ENCODE measurements at places on chromosomes 12 and 14.

GRCh38 chr12:11663130-11663529 lies 13.7 kb downstream of the ETV6 start:
- no peak for DNase-seq

GRCh38 chr12:124530637-124531263 lies 36.7 kb downstream of the NCOR2 start:
- no peak for DNase-seq

DNA sequence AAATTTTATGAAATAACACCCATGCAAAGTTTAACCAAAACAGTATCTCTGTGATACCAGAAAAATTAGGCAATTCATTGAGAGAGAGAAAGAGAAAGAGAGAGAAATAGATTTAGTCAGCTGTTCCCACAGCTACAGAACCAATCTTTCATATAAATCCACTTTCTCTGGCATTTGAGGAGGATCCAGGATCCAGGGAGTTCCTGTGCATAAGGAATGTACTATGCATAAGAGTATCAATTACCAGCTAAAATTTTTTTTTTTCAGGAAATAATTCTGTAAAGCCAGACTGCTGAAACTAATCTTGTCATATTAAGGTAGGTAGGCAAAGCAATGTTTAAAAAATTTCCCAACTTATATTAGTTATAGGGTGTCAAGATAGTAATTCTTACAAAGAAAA lies 133.7 kb downstream of the FLRT2 start:
- DNase-seq = no peak

GRCh38 chr14:31968956-31969698 lies 108.0 kb upstream of the ARHGAP5 start:
- DNase-seq = no peak

DNA sequence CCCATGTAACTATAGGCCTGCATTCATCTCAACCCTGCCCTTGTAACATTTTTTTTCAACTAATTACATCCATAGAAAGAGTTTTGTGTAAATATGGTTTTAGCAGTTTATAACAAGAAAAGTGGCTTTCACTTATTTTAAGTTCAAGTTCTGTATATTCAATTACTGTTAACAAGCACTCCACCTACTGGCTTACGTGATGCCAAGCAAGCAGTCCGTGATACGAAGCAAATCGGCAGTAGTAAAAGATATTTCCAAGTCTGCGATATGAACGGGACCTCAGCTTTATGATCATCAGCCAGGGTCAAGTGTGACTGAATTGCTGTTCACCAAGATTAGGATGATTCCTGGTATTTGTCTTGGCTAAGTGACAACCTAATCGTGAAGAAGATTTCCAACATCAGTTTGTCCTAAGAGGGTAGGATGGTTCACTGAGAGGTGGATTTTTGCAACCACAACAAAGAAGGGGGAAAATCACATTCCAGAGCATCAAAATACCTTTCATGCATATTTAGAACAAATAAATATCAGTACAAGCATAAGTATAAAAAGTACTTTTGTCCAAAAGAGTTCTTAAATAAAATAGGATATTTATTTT lies 456.2 kb downstream of the FOXG1 start:
- DNase-seq = peak; percentile 74

DNA sequence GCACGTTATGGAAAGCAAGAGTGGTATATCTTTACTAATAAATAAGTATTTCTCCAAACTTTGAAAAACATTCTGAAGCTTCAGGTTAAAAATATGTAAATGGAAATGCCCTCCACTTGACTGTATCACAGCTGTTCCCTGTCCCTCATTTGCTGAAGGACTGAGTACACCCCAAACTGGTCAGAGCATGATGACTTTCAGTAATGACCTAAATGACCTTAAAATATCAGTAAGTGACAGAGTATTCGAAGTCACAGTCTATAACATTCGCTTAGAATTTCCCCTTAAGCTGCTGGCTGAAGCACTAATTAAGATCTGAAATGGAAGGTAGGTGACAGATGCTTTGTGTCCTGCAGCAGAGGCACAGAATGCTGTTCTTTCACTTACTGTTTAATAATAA lies 191.5 kb downstream of the RGS6 start:
- no peak for DNase-seq

GRCh38 chr14:65495196-65495595 lies 82.7 kb downstream of the FUT8 start:
- DNase-seq = no peak

GRCh38 chr12:127374447-127374846 lies 892.5 kb upstream of the TMEM132C start:
- no peak for DNase-seq

GRCh38 chr14:28061006-28061405 lies 705.6 kb upstream of the FOXG1 start:
- DNase-seq = no peak

DNA sequence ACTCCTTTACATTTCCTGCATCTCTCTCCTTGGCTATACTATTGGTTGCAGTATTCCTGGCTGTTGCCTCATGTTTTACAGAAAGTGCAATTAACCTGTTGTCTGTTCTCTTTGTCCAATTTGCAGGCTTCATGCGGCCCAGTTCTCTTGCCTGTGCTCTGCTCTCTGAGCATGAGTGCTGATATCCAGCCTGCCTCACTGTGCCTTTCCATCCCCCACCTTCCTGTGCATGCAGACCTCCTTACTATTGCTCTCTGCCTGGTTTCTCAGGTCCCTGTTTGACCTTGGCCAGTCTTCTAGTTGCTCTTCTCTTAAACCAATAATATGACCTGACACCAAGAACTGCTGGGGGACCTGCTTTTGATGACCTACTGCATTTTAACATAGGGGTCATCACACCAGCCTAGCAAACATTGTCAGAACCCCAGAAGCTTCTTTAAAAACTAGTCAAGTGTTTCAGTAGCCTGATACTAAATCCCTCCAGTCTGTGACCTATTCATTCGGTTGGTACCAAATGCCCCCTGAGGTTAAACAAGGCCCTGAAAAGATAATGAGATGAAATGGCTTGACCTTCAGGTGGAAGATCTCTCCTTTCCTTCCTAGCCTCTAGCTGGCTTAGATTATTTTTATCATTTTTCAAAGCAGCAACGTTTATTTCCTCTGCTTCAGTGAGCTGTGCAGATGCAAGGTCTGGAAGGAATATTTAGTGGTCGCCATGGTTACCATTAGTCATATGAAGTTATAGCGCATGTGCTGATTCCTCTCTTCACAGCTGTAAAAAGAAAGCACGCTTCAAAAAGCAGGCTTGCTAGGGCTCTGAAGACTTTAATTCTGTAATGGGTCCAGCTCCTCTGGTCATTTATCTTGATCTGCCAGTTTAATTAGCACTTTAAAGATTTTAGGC lies 216.5 kb downstream of the PHLDA1 start:
- DNase-seq = peak; percentile 5

- DNase-seq = no peak
These were observed 316.3 kb downstream of the GPHN start for GRCh38 chr14:66824251-66824650.

- no peak for DNase-seq
These were observed 142.0 kb downstream of the SEC23A start for GRCh38 chr14:38960946-38961531.

GRCh38 chr12:49903700-49904423 lies at the start of gene FAIM2:
TSS of gene FAIM2 (minus strand) at chr12:49903900. CDS start at chr12:49903792, 108 bp downstream.
- no peak for DNase-seq

DNA sequence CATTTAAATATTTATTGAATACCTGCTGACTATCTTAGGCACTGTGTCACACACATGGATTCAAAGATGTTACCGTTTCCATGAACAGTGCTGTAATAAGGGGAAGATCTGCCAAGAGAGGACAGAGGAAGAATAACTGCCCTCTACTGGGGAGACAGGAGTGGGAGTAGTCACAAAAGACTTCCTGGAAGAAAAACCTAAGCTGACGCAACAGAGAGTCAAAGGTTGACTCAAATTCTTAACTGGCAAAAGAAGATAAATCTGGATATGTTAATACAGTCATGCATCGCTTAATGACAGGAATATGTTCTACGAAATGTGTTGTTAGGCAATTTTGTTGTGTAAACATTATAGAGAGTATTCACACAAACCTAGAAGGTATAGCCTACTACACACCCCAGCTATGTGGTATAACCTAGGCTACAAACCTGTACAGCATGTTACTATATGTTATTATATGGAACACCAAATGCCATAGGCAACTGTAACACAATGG lies 51.5 kb downstream of the DCAF5 start:
- peak; percentile 91 for DNase-seq

DNA sequence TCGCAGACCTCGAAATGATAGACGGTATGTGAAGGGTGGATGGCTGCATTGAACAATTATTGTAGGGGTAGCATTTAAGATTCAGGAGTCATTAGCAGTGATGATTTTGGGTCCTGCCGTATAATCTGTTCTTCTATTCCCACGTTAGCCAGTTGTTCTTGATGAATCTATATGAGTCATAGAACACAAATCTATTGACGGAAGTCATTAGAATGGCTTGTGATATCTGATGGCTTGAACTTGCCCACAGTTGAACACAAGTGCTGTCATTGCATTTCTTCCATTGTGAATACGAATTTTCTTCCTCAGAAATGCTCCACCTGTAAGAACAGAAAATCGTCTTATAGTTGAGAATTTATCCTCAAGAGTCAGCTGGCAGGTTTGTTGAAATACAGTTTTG lies 1.9 kb downstream of the SRSF5 start:
- DNase-seq = no peak

DNA sequence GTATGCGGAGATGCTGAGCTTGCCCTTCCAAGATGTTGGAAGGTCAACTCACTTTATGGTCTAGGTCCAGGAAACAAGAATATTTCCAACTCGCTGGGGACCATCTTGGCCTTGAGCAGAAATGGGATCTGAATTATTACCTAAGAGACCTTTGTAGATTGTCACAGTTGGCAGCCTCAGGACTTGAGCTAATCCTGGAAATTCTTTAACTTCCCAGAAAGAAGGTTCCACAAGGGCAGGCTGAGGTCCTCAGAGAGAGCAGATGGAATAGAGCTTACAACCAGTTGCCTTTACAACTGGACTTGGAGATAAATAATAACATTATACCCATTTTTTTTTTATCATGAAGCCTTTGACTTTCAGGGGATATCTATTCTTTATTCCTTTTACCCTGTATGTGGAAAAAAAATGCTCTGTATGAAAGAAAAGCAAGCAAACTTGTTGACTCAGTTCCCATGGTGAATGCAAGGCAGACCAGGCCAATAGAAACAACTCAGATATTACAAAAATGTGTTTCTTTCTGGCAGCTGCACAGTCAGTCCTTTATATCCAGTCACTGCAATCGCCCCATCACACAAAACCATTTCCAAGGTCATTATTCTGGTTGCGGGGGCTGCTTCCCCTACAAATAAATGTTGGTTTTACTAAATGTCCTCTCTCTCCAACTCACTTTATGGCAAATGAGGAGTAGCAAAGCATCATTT lies 401.4 kb downstream of the ZFP36L1 start:
- no peak for DNase-seq

GRCh38 chr12:110537605-110538409 lies 35.7 kb downstream of the RAD9B start:
- DNase-seq = no peak

DNA sequence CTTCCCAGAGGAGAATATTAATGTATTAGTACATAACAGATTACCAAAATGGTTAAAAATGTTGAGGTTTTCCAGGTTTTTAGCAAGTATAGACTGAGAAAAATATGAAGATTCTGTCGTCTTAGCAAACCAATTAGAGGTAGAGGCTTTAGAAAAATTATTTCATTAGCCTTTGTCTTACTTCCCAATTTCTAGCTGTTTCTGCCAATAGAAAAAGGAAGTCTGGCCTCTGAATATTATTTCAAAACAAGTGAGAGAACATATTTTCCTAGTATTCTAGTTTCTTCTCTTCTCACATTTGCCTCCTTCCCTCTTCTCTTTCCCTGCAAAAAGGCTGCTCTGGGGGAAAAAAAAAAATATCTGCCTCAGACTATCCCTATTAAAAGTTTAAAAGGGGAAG lies 16.4 kb downstream of the IPO8 start:
- peak; percentile 42 for DNase-seq

GRCh38 chr12:98955284-98955683 lies 310.2 kb downstream of the APAF1 start:
- peak; percentile 38 for DNase-seq

DNA sequence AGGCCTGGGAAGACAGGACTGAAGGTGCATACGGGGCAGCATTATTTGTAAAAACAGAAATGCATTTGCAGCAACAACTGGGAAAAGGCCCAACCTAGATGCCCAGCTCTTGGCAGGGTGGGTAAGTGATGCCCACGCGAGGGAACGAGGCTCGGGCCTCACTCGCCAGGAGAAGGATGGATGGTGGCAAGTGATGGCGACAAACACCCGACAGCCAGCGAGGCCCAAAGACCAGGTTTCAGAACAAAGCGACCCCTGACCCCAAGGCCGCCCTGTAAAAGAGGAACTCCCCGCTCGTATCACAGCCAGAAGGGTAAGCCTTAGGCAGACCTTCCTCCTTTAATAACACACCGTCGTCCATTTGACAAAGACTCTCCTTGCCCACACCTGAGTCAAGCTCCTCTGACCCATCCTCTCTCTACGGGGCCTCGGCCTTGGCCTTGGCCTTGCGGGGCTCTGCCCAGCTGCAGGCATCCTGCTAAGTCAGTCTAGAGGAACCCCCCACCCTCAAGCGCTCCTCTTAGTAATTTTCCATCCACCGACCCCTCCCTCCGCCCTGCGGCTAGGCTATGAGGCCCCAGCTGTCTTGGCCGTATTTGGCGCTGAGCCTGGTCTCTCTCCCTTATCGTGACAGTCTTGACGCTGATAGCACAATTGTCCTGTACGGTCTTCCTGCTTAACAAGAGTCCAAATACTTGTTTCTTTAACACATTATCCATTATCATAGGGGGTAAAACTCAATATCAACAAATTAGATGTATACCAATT lies 80.2 kb downstream of the NCOR2 start:
- no peak for DNase-seq

DNA sequence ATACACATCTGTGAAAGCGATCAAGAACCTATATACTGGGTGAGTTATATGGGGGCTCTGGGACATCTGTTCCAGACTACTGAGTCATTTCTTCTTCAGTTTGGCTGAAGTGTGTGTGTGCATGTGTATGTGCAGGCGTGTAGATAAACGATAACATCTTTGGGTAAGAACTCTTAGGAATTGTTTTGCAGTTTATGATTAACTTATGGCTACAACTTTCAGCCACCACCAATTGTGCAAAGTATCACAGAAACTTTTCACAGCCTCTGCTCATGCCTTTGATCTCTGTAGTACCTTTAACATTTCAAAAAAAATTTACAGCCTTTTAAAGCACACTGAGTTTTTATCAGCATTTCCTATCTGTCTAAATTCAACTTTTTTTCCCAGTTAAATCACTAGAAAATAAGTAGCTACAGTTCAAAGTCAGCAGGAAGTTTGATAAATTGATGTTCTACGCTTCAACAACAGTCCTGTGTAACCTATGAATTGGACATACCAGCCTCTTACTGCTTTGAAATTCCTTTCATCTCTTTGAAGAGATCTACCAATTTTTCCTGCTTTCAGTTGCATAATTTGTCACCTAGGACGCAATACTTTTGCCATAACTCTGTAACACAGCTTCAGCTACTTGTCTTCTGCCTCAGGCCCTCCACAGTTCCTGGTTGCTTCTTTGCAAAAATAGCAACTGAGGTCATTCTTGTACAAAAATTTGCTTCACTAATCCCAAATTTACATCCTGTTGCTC lies 43.0 kb downstream of the PPM1H start:
- no peak for DNase-seq

GRCh38 chr12:52059582-52060497 lies 8.6 kb downstream of the NR4A1 start:
- no peak for DNase-seq

Measured in Kasumi-1 (cell line).